ENCODE measurements at places on chromosomes 2 and 18.
A peak's percentile ranks its signal among the peaks of the same experiment; 100 is the strongest.

DNA sequence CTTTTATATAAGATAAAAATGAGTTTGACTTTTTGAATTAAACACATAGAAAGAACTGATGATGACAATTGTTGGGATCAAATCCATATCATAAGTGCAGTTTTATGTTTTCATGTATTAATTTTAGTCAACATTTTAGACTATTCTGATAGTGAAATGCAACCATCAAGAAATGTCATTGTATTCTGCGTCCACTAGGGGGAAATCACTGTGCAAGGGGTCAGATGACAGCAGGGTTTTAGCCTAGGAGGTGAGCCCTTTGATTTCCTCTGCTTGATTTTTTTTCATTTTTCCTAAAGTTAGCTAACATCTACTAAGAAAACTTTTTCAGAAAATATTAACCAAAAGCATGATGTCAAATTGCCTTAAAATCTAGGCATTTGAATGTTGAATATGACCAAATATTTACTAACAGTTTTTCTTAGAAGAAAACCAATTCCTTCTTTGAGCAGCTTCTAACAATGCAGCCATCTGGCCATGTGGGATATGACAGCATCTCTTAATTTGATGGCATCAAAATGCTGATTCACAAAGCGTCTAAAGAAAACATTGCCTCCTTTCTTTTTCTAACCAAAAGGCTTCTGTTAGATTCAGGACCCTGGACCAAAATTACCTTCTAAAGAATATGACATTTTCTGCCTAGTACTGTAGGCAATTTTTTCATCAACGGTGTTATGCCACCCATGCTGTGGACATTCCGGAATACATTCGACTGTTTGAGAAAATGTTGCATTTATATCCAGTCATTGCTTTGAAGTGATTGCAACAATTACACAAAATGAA, 141.5 kb downstream of the SPHKAP start:
- ATAC-seq = no peak

- peak; percentile 63 for ATAC-seq
These were observed 174.0 kb upstream of the SLC8A1 start for GRCh38 chr2:40625849-40626248.

DNA sequence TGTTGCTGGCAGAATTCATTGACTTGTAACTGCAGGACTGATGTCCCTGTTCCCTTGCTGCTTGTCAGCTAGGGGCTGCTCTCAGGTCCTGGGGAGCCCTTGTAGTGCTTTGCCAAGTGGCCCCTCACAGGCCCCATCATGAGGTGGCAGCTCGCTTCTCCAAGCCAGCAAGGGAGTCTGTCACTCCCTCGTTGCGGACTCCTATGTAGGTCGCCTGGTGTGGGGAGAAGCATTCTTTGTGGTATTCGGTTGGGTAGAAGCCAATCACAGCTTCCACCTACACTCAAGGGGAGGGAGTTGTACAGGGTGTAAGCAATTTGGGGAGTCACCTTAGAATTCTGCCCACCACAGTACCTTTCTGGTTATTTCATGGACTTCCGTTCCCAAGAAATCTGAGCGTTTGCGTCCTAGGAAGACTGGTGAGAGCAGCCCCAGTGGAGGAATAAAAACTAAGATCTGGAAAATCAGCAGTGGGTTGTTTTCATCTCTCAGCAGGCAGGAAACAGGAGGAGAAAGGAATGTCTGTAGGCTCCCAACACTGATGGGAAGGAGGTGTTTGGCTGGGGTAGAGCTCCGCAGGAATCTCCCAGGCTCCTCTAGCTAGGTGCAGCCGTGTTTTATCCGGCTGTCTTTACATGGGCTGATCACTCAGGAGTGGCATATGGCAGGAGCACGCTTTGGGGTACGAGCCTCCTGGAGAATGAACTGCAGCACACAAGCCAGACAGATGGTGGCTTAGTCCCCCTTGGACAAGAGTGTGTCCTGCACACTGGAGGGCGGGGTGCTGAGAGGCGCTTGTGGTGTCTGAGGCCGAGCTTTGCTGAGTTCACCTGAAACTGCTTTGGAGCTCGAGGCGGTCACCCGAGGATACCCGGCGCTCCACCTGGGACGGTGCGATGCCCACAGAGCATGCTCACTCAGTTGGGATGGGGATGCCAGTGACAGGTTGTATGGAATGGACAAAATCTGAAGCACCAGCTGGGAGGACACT, 58.3 kb downstream of the LDLRAD4 start:
- no peak for ATAC-seq

- ATAC-seq = peak; percentile 64
These were observed at the start of gene RPRM for GRCh38 chr2:153478289-153479261. Gene RPRM (minus strand): TSS chr2:153478762. CDS start chr2:153478565, 197 bp downstream.
